ENCODE measurements at places on chromosomes 13 and 19. TPM values are rescaled to one million over a fixed set of nuclear protein-coding genes. Genes with fewer than 3 reads are reported as not detected.

GRCh38 chr19:58296104-58296503 lies 9.1 kb upstream of the ERVK3-1 start:
- no peak for DNase-seq

DNA sequence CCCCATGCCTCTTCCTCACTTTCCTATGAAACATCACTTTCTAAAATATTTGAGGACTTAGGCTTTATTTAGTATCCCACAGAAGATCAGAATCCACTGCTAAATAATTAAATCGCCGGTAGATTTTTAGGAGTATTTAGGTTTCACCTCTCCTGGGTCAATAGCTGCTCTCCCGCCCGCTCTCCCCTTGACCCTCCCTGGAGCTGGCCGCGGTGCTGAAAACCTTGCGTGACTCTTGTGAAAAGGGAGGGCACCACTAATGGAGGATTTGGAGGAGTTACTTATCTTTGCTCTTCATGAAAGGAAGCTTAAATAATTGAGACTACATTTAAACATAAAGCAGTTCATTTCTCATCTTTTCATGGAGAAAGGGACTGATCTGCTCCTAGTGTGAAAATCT lies 14.1 kb downstream of the POU4F1 start:
- DNase-seq, result peak; percentile 64

- no peak for DNase-seq
Measured at GRCh38 chr13:69418319-69418718, 689.3 kb upstream of the ATXN8OS start.

GRCh38 chr13:60018536-60018935 lies 145.2 kb downstream of the DIAPH3 start:
- DNase-seq, result no peak

GRCh38 chr19:12754465-12755196 lies 3.0 kb downstream of the BEST2 start:
- no peak for DNase-seq

- DNase-seq, result no peak
Measured at GRCh38 chr19:31347354-31347753, 1.9 kb downstream of the TSHZ3 start.

GRCh38 chr19:1269478-1270212 lies 513 bp downstream of the CIRBP start:
- DNase-seq, result peak; percentile 83

DNA sequence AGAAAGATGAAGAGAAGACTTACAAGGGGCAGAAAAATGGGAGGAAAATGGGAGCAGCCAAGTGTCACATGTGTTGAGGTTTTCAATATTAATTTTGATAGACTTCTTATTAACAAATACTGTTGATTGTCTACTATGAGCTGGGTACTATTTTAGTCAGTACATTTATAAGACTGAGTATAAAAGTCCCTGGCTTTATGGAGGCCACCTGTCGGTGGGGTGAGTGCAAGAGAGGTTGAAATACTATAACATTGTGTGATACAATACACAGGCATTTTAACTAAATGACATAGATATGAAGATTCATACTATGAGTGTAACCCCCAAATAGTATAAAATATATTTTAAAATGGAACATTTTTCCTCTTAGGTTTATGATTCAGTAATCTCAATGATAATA lies 29.9 kb downstream of the SLC10A2 start:
- no peak for DNase-seq

GRCh38 chr19:1992759-1993260 lies 22.7 kb downstream of the BTBD2 start:
- DNase-seq, result no peak

- peak; percentile 59 for DNase-seq
Measured at GRCh38 chr19:36051236-36051635, 2.8 kb downstream of the THAP8 start.

- DNase-seq, result no peak
Measured at GRCh38 chr13:109602356-109602755, 184.0 kb downstream of the IRS2 start.

DNA sequence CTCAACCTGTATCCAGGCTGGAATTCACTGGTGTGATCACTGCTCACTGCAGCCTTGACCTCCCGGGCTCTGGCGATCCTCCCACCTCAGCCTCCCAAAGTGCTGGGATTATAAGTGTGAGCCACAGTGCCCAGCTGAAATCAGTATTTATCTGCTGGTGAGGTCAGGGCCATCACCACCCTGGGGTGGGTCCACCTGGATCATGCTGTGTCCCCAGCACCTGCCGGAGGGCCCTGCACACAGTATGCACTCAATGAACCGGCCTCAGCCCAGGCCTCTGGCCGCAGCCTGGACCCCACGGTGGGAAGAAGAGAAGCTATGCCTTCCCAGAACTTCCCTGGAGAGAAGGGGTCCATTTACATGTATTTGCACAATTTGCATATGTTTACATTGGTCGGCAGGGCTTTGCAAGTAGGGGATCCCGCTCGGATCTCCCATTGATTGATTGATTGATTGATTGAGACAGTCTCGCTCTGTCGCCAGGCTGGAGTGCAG lies 2.6 kb upstream of the SLC5A5 start:
- DNase-seq, result no peak

The SPATA13 gene
- 10.5 TPM for total RNA-seq

The ACTL9 gene
- not detected for total RNA-seq

The CGB1 gene
- not detected for total RNA-seq

The IZUMO2 gene
- not detected for total RNA-seq

The MCF2L gene
- total RNA-seq, result 24.4 TPM

The TSKS gene
- not detected for total RNA-seq

The KLF5 gene
- total RNA-seq, result 80.1 TPM

The GZMM gene
- 0.35 TPM for total RNA-seq
